DMS53 (cell line): ENCODE measurements at places on chromosomes 1 and 21.

DNA sequence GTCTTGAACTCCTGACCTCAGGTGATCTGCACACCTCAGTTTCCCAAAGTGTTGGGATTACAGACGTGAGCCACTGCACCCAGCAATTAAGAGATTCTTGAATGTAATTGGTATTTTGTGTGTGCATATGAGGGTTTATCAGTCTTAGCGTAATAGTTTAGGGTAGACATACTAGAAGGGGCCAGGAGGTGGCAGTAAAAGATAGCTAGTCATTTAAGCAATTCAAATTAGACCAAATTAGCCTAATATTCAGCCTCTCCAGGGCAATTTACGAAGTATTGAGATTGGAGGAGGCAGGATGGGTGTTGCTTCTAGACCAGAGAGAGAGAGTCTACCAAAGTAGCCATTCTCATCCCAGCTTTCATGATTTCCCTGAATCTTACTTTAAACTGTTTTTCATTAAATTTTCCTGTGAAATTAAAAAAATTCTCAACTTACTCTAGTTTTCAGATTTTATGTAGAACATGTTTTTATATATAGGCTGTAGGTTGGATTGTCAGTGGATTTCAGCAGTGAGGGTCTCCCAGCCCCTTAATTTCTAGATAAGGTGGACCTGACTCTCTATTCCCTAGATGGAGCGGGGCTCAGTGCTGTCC lies 119.7 kb downstream of the HHAT start:
- DNase-seq = peak; percentile 80

GRCh38 chr1:20325407-20325843 lies 34.8 kb downstream of the VWA5B1 start:
- no peak for DNase-seq

- DNase-seq = no peak
These were observed 44.5 kb downstream of the RRAGC start for GRCh38 chr1:38814984-38815464.

GRCh38 chr1:202852163-202852904 lies 36.6 kb downstream of the RABIF start:
- DNase-seq = peak; percentile 65

GRCh38 chr1:18830596-18830995 lies 28.9 kb downstream of the TAS1R2 start:
- no peak for DNase-seq

DNA sequence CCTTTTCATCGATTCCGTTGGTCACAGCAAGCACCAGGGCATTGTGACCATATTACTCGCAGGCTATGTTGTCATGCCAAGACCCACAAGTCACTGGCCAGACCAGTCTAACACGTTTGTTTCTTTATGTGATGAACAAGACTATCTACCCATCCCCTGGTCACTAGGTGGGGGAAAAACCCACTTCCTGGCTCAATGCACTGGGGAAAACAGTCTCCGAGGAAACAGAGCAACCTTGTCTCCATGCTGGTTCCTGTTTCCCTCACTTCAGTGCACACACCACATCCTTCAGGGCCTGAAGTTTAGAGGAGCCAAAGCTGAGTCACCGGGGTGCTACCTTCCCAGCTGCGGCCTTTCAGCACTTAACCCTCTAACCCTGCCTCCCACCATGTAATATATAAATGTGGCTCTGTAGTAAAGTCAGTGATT lies 20.9 kb downstream of the ERICH3 start:
- peak; percentile 97 for DNase-seq
